ENCODE measurements at places on chromosomes 6 and 20.

DNA sequence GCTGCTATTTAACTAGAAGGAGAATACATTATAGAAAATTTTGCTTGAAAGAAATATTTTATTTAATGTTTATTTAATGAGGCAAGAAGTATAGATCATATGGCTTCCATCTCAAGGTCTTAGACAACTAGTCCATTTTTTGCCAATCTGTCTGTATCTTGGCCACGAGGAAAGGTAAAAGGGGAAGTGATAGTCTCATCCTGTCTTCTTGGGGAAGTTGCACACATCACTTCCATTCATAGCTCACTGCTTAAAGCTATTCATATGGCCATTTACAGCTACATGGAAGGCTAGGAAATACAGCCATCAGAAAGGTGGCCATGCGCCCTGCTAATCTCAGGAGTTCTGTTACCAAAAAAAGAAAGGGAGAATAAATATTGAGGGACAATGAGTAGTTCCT lies 50.8 kb downstream of the METTL24 start:
- no peak for DNase-seq

DNA sequence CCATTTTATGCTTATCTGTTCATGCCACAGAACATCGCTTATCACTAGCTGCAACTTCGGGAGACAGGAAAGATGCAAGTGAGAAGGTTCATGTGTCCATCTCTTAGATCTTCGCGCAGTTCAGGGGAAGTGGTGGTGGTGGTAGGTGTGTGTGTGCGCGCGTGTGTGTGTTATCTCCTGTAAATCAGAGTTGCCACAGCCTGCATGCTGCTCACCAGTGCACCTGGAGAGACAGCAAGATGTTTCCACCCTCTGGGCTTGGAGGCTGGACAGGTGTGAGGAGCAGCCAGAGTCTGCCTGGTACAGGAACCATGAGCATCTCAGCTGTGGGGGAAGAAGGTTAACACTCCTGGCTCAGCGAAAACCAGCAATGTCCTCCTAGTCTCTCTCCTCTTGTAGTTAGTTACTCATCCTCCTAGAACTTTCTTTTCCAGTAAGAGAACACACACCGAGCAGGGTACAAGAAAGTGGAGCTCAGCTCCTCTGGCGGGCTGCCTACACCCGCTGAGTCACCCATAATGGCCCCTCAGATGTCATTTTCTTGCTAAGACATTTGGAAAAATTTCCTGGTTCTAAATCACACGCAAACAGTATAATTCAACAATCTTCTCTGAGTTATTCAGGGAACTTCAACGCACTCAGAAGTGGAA lies 5.1 kb upstream of the TUBB1 start:
- no peak for DNase-seq

GRCh38 chr6:17710331-17710730 lies 3.6 kb upstream of the NUP153 start:
- peak; percentile 45 for DNase-seq

DNA sequence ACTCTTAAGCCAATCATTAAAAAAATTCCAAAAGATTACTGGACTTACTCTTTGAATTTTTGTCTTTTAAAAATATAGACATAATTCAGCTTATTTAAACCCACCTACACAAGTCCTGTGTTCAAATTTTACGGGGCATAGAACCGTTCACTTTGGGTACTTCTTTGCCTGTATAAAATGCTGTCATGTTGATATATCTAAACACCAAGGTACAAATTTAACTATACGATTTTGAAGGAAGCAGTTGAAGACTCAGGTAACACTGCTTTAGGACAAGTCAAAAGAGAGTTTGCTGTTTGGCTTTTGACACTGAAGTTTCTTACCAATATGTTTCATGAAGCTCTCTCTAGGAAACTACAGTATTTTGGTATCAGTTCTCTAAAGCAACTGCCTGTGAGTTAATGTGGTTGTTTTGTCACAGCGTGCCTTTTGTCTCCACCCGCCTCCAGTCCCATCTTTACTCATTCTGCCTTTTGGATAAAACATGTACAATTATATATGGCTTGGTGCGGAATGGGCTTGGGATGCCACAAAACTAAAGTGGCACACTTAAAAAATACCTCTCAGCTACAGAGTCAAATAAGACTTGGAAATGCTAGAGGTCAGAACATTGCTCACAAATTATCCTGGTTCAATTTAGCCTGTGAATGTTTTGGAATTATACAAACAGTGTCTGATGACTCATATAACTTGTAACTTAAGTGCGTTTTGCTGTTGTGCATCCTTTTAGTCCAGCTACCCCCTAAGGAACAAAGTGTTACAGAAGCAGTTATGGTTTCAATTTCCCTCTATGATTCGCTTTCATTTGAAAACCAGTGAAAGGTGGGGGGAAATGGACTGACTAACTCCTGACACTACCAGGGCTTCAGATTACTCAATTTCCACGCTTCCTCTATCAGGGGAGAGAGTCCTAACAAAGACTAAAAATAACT lies 38.7 kb downstream of the RGS17 start:
- DNase-seq: peak; percentile 76

DNA sequence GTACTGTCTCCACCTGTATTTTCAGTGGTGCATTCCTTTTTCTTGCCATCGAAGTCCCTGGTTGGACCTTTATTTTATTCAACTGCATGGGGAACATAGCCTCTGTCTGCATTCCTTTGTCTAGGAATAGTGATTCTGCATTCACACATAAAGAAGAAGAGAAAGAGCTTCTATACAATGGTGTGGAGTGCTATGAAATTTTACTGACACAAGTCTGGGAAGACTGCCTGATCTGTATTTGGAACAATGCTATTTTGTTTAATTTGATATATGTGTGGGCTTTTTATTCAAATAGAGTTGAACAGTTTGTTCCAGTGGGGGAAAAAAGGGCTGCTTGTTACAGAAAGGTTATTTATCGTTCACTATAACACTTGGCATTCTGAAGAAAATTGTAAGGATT lies 375.7 kb upstream of the POU3F2 start:
- no peak for DNase-seq

GRCh38 chr6:125598422-125598821 lies 151.0 kb upstream of the HEY2 start:
- DNase-seq: peak; percentile 71

Data from mammary epithelial cell (primary cell).